NCI-H1694 (cell line): ENCODE measurements at places on chromosomes 5 and 9.

GRCh38 chr5:151811593-151812321 lies 40.0 kb downstream of the G3BP1 start:
- DNase-seq, result no peak

DNA sequence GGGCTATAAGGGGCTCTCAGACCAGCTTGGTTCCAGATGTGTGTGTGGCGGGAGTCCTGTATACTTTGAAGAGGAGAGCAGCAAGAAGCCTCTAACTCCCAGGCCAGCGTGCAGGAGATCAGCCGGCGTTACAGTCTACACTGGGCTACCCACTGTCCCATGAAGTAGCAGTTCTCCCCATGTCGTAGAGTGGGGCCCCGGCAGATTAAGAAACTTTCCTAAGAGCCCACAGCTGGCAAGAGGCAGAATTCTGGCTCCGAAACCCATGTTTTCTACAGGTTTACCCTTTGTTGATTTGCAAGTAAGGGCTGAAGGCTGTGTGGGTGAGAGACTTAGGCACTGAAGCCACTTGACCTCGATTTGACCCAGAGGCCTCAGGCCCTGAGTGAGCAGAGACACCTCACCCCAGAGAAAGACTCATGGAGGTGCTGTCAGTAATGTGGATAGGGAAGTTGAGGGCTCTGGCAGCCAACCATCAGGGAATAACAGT lies 881 bp upstream of the B4GALT1 start:
- DNase-seq, result no peak

- no peak for DNase-seq
Measured at GRCh38 chr5:56161439-56161823, 71.7 kb downstream of the ANKRD55 start.

- no peak for DNase-seq
Measured at GRCh38 chr5:89850513-89850865, 559.1 kb downstream of the CETN3 start.

DNA sequence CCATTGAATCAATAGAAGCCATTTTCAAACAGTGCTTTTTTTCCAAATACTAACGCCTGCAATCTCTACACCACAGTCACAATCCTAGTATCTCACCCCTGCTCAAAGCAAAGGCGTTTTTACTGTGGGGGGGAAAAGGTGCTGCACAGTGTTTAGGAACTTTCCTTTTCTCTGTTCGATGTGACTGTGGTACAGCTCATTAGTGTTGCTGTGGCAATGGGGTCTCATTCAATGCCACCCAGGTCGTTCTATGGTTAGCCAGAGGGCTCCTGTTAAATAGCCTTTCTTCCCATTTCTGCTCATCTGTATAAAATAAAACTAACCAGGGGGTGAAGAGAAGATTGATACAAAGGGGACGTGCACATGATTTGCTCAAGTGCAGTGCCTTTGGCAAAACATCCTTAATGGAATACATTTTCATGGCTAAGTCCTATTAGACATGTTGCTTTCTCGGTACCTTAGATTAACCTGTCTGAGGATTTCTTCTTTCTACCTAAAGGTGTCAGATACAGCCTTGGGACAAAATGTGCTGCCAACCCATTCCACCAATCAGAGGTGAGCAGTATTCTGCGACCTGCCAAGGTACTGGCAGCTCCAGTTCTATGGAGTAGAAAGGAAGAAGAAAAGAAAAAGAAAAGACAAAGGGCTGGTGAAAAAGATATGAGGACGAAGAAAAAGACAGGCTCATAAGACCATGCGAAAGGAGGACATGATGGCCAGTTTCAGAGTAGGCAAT lies 651.4 kb upstream of the DMAC1 start:
- no peak for DNase-seq

DNA sequence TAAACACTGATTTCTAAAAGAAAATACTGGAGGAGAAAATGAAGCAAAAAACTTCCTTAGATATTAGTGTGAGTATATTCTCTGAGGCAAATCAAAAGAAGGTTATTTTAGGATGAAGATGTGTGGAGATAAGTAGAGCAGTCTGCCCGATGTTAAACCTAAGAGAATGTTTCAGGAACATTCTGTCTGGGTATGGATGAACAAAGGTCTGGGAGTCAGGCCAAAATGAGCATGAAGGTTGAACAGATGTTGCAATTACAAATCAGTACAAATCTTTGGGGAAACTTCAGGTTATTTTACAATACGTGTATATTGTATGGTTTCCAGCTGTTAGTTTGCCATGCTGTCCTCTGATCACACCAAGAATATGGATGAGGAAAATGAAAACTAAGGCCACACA lies 14.4 kb upstream of the CEP78 start:
- DNase-seq, result no peak

- no peak for DNase-seq
Measured at GRCh38 chr5:96816411-96816939, 8.7 kb upstream of the ERAP1 start.

DNA sequence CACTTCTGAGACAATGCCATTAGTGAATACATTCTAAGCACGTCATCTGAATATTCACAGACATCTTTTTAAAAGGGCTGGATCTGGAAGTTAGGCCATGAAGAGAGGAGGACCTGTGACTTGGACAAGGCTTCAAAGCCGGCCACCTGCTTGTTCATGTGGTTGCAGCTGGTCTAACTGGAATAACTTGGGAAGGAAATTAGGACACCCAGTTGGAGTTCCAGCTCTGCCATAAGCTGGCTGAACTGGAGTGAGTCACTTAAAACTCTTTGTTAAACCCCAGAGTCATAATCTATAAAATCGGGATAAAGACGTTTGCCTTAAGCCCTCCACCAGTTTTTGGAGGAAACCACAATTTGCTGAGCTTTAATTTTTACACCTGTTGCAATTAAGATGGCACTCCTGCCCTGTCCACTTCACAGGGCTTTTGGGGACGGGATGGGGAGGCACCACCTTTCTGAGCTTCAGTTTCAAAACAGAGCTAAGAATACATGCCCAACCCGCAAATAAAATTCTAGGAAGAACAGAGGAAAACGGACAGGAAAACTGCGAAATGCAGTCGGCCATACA lies 536 bp upstream of the STX17 start:
- DNase-seq, result no peak

DNA sequence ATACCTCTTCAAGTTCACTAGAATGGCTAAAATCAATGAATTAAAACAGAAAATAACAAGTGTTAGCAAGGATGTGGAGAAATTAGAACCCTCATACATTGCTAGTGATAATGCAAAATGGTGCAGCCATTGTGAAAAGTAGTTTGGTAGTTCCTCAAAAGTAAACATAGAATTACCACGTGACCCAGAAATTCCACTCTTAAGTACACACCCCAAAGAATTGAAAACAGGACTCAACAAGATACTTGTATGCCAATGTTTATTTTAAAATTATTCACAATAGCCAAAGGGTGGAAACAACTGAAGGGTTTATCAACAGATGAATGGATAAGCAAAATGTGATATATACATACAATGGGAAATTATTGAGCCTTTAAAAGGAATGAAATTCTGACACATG lies 70.3 kb downstream of the BARX1 start:
- no peak for DNase-seq

- DNase-seq, result no peak
Measured at GRCh38 chr5:137847687-137848086, 20.0 kb upstream of the MYOT start.

DNA sequence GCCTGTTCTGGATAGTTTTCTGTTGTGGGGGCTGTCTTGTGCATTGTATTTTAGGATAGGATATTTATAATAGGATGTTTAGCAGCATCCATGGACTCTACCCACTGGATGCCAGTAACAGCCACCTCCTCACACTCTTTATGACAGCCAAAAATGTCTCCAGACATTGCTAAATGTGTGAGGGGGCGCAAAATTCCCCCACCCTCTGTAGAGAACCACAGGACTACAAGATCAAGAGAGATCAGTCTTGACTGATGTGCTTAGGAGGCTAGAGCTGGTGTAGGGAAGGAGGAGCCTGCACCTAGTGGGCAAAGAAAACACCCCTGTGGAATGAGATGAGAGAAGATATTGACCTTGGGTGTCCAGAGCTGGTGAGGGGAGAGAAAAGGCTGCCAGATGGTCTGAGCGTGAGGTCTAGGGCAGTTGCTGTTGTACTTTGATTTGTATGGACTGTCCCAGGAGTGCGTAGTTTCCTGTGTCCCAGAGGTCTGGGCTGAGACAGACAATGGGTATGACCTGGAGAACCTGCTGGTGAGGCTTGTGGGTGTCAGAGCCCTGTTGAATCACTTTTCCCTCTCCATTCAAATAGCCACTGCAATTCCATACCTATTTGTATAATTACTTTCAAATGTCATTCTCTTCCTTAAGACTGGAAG lies 16.3 kb downstream of the DAPK1 start:
- no peak for DNase-seq

DNA sequence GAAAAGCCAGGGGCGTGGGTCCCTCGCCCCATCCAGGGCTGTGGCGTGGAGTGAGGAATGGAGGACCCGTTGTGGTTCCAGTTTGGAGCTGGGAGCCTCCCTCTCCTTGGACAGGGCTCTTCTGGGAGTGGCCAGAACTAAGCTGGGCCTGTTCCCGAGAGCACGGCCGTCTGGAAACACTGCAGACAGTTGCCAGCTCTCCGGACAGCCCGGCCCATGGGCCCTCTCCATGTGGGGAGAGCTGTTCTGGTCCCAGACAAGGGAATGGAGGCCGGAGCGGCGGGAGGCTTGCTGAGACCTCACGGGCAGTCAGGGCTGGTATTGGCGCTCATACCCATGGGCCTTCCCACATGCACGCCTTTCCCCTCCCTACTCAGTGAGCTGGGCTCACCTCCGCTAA lies 45.2 kb upstream of the FCN2 start:
- no peak for DNase-seq

DNA sequence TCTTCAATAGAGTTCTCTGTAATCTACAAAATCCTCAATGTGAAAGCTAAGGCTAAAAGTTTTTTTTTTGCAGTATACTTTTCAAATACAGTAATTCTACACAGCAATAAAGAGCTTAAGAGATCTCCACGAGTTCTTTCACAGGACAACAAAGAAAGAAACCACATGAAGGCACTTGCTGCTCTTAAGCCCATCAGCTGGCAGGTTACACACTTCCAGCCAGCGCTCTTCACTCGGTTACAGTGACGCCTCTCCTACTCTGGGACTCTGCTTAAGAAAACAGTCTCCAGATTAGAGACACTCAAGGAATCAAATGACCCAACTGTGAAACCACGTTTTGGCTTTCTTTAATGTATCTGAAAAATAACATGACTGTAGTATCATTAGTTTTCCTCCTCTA lies 85.0 kb downstream of the ROR2 start:
- DNase-seq, result no peak

GRCh38 chr5:93850311-93850710 lies 108.9 kb upstream of the POU5F2 start:
- no peak for DNase-seq

GRCh38 chr9:35526087-35526801 lies 36.3 kb downstream of the RUSC2 start:
- no peak for DNase-seq
